T1000 (cell line): ENCODE measurements at places on chromosomes 5 and 9.

GRCh38 chr5:12162863-12163262 lies 258.6 kb upstream of the CTNND2 start:
- DNase-seq: no peak

- no peak for DNase-seq
Measured at GRCh38 chr9:94761481-94761880, 35.0 kb downstream of the AOPEP start.

DNA sequence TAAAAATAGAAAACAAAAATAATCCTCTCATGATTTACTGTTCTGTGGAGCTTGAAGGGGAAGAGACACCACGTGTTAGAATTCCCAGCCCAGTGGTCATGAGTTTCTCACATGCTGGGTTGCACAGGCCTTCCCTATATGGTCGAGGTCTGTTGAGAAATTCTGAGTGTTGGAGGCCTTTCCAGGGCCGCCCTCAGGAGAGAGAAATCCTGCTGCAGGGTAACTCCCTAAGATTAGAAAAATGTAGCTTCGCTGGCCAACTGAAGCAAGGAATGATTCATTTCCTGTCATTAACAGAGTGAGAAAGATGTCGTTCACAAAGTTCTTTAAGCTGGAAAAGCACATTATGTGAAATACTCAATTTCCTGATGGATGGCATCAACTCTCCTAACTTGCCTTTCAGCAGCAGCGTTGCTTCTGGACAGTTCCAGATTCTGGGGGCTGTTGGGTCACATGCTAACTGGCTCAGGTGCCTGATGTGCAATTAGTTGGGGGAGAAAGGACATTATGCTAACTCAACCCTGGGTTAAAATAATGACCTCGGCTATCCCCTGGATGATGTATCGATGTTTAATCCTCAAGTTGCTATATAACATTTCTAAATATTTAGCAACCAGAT lies 104.8 kb upstream of the CD180 start:
- DNase-seq: no peak

DNA sequence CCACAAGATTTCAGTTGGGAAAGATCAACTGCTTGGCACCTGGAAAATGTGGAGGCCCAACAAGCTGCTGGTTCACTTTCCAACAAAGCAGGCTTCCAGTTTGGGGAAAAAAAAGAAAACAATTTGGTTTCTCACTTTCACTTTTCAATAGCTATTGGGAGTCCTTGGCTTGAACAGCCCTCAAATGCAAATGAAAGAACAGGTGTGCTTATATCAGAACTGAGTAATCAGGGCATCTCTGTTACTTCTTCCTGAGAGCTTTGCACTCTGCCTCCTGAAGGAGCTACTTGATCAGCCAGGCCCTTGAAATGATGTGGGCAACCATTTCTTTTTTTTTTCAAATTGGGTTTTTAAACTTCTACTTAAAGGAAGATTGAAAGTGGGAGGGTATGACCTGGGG lies 73.5 kb downstream of the MFAP3 start:
- DNase-seq: no peak

- no peak for DNase-seq
Measured at GRCh38 chr5:23389291-23390101, 117.9 kb upstream of the PRDM9 start.

- no peak for DNase-seq
Measured at GRCh38 chr5:62077823-62078550, 228.0 kb upstream of the KIF2A start.

- DNase-seq: no peak
Measured at GRCh38 chr5:81579262-81579924, 171.5 kb downstream of the SSBP2 start.

DNA sequence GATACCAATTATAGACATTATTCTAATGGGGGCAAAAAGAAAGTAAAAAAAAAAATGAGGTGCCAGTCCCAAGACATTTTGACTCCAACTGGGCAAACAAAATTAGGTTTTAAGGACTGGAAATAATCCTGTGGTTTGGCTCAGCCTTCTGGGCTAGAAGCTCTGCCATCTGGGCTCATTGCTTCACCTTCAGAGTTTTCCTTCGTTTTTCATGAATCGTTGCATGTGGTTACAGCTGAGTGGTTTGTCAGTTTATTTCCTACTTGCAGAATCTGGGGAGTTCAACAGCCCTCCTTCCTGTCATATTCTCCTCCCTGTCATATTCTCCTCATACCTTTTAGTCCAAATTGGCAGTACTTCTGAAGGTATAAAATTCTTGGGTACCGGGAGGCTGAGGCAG lies 12.0 kb downstream of the UGT3A2 start:
- DNase-seq: no peak

GRCh38 chr5:34057569-34057968 lies 14.6 kb upstream of the C1QTNF3 start:
- DNase-seq: no peak

- no peak for DNase-seq
Measured at GRCh38 chr9:1794547-1795270, 220.4 kb upstream of the SMARCA2 start.

DNA sequence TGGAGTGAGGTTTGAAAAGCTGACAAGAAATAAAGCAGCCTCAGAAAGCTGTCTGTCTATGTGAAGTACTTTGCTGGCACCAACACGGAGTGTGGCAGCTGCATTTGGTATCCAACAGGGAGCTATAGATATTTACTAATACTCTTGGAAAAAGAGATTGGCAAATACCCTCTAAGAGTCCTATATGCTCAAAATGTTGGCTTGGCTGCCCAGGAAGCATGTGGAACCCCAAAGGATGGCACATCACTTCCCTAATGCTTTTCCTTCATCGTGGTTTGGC lies 398.3 kb downstream of the TLE4 start:
- DNase-seq: no peak

DNA sequence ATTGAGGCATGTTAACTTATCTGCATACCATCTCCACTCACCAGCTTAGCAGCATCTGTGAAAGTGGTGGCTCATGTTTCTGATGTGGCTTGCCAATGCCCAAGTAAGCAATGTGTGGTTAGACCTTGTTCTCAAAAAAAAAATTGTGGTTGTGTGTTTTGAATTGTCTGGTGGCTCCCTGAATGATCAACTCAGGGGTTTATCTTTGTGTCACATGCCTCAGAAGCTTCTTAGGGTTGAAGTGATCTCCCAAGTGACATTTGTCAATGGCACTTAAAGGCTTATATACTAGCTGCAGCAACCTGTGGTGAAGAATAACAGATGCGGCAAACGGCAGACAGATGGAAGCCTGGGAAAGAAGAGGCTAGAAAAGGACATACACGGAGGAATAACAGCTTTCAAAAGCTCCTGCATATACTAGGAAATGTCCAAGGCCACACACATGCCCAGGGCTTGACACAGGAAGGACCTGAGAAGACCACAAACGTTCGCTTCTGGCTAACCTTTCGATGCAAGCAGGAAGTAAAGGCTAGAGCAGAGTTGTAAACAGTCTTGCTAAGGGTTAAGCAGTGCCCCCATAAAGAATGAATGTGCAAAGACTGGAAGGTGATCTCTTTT lies 42.2 kb upstream of the FSD1L start:
- no peak for DNase-seq

DNA sequence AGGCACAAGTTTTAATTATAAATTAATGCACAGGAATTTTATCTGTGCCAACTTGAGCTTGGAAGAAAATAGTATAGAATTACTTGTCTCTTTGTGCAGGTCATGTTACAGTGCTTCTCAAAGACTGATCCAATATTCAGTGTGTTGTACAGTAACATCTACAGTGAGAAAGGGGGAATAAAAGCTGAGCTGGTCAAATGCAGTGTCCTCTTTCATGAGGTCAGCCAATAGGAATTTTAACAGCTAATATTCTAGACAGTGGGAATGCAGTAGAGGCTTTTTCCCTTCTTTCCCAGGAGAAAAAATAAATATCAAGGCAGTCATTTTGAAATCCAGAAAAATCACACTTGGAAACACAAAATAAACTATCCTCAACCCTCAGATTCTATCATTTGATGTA lies 95.7 kb upstream of the ITGA1 start:
- DNase-seq: no peak

DNA sequence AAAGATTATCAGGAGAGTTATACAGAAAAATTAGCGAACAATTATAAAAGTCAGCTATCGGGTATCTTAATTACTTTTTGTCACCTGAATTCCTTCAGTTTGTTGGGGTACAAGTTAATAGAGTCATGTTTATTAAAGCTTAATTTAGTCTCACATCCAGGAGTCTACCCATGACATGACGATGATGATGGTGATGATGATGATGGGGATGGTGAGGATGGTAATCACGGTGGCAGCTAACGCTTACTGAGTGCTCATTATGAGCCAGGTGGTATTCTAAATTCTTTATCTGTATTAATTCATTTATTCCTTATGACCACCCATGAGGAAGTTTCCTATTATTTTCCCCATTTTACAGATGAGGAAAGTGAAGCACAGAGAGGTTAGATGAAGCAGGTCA lies 208.6 kb upstream of the KIF2A start:
- DNase-seq: no peak

- no peak for DNase-seq
Measured at GRCh38 chr5:154005648-154006047, 33.1 kb downstream of the FAM114A2 start.

GRCh38 chr5:35370871-35371270 lies 140.6 kb upstream of the PRLR start:
- no peak for DNase-seq

- no peak for DNase-seq
Measured at GRCh38 chr5:142280066-142281007, 44.5 kb downstream of the SPRY4 start.

- no peak for DNase-seq
Measured at GRCh38 chr9:137705443-137705863, 86.6 kb downstream of the EHMT1 start.

DNA sequence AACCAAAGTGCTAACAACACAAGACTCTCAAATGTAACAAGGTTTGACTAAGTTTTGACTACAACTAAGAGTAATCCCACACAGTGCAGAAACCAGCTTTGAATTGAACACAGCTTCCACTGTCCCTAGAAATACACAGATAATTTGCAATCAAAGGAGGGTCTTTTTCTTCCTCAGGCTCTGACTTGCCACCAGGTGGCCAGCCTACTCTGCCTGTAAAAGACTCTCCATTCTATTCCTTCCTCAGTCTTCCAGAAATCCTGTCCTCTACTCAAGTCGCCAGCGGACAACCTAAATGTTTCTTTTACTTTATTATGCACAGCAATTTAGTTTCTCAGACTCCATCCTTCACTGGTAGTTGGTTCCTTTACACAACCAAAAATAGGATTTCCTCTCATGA lies 32.2 kb upstream of the MCTP1 start:
- no peak for DNase-seq

DNA sequence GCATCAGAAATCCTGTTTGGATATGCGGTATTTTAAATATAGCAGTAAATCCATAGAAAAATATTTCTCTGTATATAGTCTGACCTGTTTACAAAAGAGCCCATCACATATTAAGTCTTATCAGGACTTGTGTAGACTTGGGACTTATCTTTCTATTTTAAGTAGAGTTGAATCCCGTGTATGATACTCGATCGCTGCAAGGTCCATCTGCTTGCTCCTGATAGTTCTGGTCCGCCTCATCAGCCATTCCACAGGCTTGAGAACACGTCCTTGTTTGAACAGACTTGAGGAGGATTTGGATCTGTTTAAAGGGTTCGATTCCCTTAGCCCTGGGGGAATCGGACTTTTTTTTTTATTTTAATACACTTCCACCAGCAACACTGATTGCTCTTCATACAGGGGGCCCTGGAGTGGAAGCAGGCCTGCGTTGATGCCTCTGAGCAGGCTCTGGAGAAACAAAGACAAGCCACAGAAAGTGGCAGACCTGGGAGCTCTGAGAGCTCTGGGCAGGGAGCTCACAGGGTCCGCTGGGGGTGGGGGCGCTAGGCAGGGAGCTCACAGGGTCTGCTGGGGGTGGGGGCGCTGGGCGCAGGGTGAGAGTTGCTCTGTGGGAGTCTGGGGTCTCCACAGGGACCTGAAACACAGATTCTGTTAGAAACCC lies 112.2 kb downstream of the MVB12B start:
- DNase-seq: no peak

- DNase-seq: no peak
Measured at GRCh38 chr5:139634028-139634325, 14.2 kb upstream of the CXXC5 start.

- no peak for DNase-seq
Measured at GRCh38 chr5:169547508-169547907, 36.1 kb upstream of the SPDL1 start.

DNA sequence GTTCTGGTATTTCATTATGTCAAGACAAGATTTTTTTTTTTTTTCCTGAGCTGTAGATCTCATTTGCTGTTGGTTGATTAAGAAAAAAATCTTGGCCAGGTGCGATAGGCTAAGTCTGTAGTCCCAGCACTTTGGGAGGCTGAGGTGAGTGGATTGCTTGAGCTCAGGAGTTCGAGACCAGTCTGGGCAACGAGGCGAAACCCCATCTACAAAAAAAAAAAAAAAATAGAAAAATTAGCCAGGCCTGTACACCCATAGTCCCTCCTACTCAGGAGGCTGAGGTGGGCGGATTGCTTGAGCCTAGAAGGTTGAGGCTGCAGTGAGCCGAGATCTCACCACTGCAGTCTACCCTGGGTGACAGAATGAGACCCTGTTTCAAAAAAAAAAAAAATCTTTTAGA lies 12.2 kb downstream of the CDC42SE2 start:
- DNase-seq: no peak

DNA sequence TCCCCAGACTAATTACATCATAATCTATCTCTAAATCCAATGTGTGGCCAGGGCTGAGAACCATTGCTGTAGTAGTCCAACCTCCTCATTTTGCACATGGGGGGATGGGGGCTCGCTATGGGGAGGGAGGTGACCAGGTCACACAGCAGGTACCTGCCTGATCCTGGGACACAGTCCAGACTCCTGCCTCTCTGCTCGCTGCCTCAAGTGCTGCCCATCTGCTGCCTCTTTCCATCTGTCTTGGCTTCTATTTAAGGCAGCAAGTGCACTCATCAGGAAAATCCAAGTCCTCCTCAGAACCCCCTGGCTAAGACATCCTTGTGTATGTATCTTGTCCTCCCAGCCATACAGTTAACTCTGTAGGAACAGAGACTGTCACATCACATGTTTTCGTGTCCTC lies 57.7 kb upstream of the FRRS1L start:
- no peak for DNase-seq

- no peak for DNase-seq
Measured at GRCh38 chr5:19626211-19626610, 361.8 kb downstream of the CDH18 start.

DNA sequence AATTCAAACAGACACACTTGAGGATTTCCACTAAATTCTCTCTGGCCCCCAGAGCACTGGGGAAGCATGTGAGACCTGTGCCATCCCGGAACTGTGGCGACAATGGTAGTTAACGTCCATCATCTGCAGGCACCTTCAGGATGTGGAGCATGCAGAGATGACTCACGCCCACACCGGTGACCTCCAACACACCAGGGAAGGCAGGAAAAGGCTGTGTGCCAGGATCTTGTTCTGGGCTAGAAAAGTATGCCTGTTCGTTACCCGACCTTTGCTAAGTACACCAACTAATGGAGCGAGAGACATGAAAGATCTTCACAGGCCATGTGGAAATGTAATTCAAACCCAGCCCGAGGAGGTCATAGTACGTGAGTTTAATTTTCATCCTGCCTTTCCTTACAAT lies 208.8 kb downstream of the MELK start:
- no peak for DNase-seq
